ENCODE measurements at places on chromosomes 16 and 17. TPM values are rescaled to one million over a fixed set of nuclear protein-coding genes. Genes with fewer than 3 reads are reported as not detected.

The HOXB1 gene
- total RNA-seq, result not detected

The LITAF gene
- 199 TPM for total RNA-seq

The KRT36 gene
- total RNA-seq, result not detected

The RNF135 gene
- total RNA-seq, result 7.5 TPM

The CD300E gene
- not detected for total RNA-seq

The ERBB2 gene
- total RNA-seq, result 3.6 TPM

The PIK3R5 gene
- 28.6 TPM for total RNA-seq

- no peaks in the 10 kb centered on the region for H3K27me3 ChIP-seq
- DNase-seq, result no peak
- no peak overlapping the region for H3K4me3 ChIP-seq
- H3K4me1 ChIP-seq, result no peaks in the 10 kb centered on the region
Observed at GRCh38 chr17:50612281-50612680, 22.4 kb upstream of the ABCC3 start.

DNA sequence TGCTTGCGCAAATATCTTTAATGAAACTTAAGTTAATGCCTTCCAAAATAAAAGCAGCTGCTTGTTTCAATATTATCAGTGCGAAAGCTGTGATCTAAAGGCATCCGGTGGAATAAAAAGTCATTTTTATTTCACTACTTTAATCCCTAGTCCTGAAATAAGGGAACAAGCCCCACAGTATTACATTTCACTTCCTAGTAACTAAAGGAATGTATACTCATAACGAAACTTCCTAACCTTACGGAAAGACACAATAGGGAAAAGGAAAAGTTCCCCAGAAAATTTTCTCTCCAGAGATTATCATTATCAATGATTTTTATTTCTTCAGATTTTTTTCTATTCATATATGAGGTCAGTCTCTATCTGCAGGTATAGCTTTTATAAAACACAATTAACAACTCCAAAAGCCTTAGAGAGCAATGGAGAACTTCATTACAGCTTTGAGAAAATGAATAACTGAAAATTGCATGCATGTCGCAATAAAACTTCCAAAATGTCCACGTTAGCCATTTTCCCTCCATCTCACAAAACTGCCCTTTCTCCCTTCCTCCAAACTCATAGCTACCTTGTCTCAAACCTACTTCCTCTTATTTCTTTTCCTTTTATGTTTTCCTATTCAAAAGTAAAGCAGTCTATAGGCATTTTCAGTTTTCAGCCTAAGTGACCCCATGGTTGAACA is 154.3 kb upstream of the MED13 start:
- H3K27ac ChIP-seq, result no peak overlapping the region
- no peaks in the 10 kb centered on the region for H3K36me3 ChIP-seq
- no peak for DNase-seq
- H3K27me3 ChIP-seq, result no peaks in the 10 kb centered on the region

DNA sequence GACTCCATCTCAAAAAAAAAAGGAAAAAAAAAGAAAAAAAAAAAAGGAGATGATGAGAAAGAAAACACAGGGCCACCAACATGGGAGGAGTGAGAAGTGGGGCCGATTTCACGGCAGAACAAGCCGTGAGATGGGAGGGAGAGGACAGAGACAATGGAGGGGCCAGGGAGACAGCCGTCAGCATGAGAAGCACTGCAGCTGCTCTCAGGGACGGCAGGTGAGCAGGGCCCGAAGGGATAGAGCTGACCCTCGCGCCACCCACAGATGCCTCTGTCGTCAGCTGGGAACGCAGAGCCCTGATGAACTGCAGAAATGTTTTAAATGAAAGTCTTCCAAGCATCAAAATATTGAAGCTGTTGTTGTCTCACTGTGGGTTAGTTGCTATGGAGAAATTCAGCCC is 20.3 kb downstream of the PITPNM3 start:
- H3K4me3 ChIP-seq, result no peak overlapping the region
- H3K4me1 ChIP-seq, result no peaks in the 10 kb centered on the region
- no peaks in the 10 kb centered on the region for H3K27me3 ChIP-seq
- H3K36me3 ChIP-seq, result no peaks in the 10 kb centered on the region

- H3K4me3 ChIP-seq, result no peak overlapping the region
- no peaks in the 10 kb centered on the region for H3K27me3 ChIP-seq
- peak; percentile 23 for DNase-seq
Observed at GRCh38 chr17:48570325-48571023, 7.7 kb downstream of the HOXB4 start.

- H3K27ac ChIP-seq, result no peak within 1 kb of the TSS
- peaks cover under 1% of the 10 kb centered on the region for H3K36me3 ChIP-seq
- DNase-seq, result peak; percentile 84
- H3K4me3 ChIP-seq, result peak within 1 kb of the TSS; percentile 68
- no peaks in the 10 kb centered on the region for H3K27me3 ChIP-seq
- peaks cover 10% of the 10 kb centered on the region for H3K4me1 ChIP-seq
Observed at GRCh38 chr17:31858642-31859486, at the start of gene COPRS. Gene COPRS (minus strand): TSS chr17:31859244. CDS start chr17:31859199, 45 bp downstream.

DNA sequence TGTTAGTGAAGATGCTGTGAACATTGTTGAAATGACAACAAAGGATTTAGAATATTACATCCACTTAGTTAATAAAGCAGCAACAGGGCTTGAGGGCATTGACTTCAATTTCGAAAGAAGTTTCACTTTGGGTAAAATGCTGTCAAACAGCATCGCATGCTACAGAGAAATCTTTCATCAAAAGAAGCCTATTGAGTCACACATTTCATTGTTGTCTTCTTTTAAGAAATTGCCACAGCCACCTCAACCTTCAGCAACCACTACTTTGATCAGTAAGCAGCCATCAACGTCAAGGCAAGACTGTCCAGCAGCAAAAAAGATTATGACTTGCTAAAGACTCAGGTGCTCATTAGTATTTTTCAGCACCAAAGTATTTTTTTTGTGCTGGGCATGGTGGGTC is 13.2 kb upstream of the MAP2K6 start:
- H3K36me3 ChIP-seq, result no peaks in the 10 kb centered on the region
- no peaks in the 10 kb centered on the region for H3K27me3 ChIP-seq
- H3K4me3 ChIP-seq, result no peak overlapping the region
- DNase-seq, result no peak

- no peaks in the 10 kb centered on the region for H3K4me1 ChIP-seq
- no peaks in the 10 kb centered on the region for H3K36me3 ChIP-seq
- H3K27ac ChIP-seq, result no peak overlapping the region
Observed at GRCh38 chr17:48559840-48560817, 15.2 kb upstream of the HOXB2 start.

DNA sequence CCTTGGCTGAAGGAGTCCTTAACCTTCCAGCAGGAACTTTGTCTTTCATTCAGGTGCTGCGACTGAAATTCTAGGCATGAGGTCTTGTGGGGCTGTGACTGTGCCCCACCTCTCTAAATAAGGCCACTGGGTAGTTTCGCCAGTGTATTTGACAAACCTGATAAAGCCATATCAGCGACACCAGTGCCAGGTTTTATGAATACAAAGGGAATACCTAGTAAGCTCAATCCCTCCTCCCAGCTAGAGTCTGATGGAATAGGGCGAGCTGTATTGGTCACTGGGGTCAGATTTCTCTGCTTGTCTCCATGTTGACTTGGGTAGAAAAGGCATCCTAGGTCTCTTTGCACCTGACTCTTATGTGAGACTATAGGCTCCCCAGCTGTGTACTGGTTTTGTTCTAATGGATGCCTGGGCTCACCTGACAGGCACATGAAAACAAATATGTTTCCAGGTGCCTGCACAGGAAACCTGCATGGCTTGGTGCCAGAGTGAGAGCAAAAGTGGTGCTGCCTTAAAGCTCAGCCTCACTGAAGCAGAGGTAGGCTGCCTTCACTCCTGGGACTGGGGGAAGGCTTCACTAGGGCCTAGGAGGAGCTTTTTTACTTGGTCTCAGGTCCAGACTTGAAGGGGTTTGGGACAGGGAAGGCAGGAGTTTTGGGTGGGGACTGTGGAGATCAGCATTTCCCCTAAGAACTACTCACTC is 8.3 kb downstream of the SLC7A6 start:
- peaks cover 24% of the 10 kb centered on the region for H3K36me3 ChIP-seq
- H3K27ac ChIP-seq, result no peak overlapping the region
- peaks cover 94% of the 10 kb centered on the region for H3K4me1 ChIP-seq

DNA sequence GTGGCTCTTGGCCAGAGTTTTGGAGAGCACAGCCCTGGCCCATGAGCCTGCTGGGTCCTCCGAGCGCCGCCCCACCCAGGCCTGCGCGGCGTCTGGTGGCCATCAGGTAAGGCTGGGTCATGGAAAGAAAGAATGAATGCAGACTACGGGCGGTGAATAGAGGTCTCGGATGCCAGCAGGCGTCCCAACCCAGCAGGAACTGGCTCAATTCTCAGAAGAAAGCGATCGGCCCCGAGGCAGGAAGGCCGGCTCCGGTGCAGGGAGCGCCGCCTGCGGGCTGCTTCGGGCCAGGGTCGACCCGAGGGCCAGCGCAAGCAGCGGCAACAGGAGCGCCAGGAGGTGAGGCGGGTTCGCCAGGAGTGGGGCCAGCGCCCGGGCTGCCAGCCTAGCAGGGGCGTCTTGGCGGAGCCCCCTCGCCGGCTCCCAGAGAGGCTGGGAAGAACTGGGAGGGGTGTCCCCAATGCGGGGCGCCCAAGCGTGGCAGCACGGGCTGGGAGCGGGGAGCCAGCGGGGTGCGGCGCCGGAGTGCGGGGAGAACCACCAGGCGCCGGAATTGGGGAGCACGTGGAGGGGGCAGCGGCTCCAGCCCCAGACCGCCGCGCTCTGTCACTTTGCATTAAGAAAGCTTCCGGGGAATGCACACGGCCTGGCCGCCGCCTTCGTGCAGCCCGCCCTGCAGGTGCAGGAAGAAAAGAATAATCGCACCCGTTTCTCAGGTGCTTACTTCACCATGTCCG is 7.1 kb upstream of the TMC5 start:
- H3K4me1 ChIP-seq, result no peaks in the 10 kb centered on the region
- H3K27ac ChIP-seq, result no peak overlapping the region
- no peaks in the 10 kb centered on the region for H3K27me3 ChIP-seq
- no peaks in the 10 kb centered on the region for H3K36me3 ChIP-seq
- H3K4me3 ChIP-seq, result no peak overlapping the region

GRCh38 chr16:19179546-19180490 is 11.8 kb downstream of the SYT17 start:
- no peak overlapping the region for H3K4me3 ChIP-seq
- no peaks in the 10 kb centered on the region for H3K27me3 ChIP-seq
- H3K4me1 ChIP-seq, result no peaks in the 10 kb centered on the region
- DNase-seq, result no peak
- H3K27ac ChIP-seq, result no peak overlapping the region

DNA sequence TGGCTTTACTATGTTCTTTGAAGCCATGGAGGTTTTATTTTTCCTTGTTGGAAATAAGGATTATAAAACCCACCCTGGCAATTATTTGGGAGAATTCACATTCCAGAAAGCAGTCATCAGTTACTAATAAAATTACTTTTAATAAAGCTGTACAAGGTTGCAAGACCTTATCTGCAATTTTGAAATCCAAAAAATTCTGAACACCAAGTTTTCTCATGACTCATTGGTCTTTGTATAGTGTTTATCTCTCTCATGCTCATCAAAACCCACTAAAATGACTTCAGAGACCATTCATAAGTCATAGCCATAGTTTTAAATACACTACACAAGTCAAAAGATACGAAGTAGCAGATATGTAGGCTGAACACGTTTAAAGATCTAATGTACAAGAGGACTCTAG is 6.0 kb upstream of the KRT38 start:
- H3K27me3 ChIP-seq, result no peaks in the 10 kb centered on the region
- H3K36me3 ChIP-seq, result no peaks in the 10 kb centered on the region
- no peak for DNase-seq
- H3K4me3 ChIP-seq, result no peak overlapping the region

- H3K4me1 ChIP-seq, result no peaks in the 10 kb centered on the region
- DNase-seq, result no peak
- H3K27me3 ChIP-seq, result no peaks in the 10 kb centered on the region
Observed at GRCh38 chr17:73072219-73072962, 20.1 kb downstream of the SLC39A11 start.

DNA sequence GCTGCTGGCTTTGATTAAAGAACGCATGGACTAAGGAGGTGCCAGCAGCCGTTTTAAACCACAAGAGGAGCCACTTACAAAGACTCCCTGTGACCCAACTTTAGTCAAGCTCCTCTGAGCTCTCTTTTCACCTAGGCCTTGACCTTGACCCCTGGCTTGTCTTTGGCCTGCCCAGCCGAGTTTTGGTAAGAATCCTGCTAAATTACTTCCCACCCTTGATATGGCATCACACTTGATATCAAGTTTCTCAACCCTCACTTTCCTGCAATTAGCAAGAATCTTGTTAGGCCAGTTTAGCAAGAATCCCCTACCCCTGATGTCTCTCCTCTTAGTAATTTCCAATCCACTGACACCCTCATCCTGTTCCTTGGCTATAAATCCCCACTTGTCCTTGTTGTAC is 232.8 kb upstream of the SALL1 start:
- H3K4me3 ChIP-seq, result no peak overlapping the region
- no peak for DNase-seq
- H3K27me3 ChIP-seq, result no peaks in the 10 kb centered on the region
- H3K4me1 ChIP-seq, result no peaks in the 10 kb centered on the region
- H3K27ac ChIP-seq, result no peak overlapping the region

DNA sequence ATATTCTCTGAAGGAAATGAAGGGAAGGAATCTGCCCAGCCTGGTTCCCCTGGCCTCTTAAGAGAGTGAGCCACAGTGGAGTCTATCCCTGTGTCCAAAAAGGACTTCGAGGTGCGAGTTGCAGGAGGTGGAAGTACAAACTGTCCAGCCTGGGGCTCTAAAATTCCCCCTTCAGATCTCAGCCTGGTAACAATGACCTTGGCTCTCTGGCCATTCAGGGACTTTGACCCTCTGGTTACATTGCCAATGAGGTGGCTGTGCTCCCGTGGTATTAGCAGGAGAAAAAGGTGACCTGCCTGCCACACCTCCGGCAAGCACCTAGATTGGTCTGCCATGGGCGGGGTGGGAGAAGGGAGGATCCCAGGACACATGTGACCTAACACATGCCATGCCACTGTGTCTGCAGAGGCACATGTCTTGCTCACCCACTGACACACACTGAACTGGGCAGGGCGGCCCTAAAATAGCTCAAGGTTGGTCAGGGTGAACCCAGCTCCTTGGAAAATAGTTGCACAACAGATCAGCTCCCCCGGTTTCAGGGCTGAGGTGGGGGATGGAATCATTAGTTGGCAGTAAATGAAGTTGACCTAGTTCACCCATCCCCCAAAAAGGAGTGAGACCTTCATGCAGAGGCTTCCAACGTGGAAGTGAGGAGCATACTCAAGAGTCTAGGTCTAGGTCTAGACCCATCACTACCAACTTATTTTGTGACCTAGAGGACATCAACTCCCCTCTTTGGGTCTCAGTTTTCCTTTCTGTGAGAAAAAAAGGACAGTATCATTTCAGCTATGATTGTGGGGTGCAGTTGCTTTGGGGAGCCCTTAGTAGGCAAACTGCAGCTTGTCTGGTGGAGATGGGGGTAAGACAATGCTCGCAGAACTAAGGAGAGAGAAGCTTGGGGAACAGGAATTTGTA is 2.2 kb downstream of the NR1D1 start:
- H3K4me3 ChIP-seq, result peak overlapping the region; percentile 49
- peak overlapping the region; percentile 71 for H3K27ac ChIP-seq
- H3K27me3 ChIP-seq, result no peaks in the 10 kb centered on the region
- DNase-seq, result no peak

GRCh38 chr16:81731649-81732048 is 47.4 kb upstream of the PLCG2 start:
- H3K27ac ChIP-seq, result no peak overlapping the region
- H3K4me1 ChIP-seq, result peaks cover 15% of the 10 kb centered on the region
- H3K4me3 ChIP-seq, result no peak overlapping the region
- DNase-seq, result no peak
- H3K36me3 ChIP-seq, result no peaks in the 10 kb centered on the region

- no peak overlapping the region for H3K27ac ChIP-seq
- no peaks in the 10 kb centered on the region for H3K27me3 ChIP-seq
- DNase-seq, result no peak
- H3K4me1 ChIP-seq, result peaks cover 93% of the 10 kb centered on the region
Observed at GRCh38 chr17:78737332-78737731, 44.7 kb downstream of the CYTH1 start.

- H3K27me3 ChIP-seq, result no peaks in the 10 kb centered on the region
- H3K36me3 ChIP-seq, result no peaks in the 10 kb centered on the region
- no peaks in the 10 kb centered on the region for H3K4me1 ChIP-seq
- DNase-seq, result no peak
- H3K4me3 ChIP-seq, result no peak overlapping the region
Observed at GRCh38 chr16:80085606-80086005, 455.2 kb upstream of the DYNLRB2 start.
